Peyer's patch (tissue), 4 donors: ENCODE measurements at places on chromosomes 5 and 9. TPM values are rescaled to one million over a fixed set of nuclear protein-coding genes. Genes with fewer than 3 reads are reported as not detected.

GRCh38 chr5:177972613-177973012 lies 23.4 kb downstream of the PROP1 start:
- no peaks in the 10 kb centered on the region for H3K27me3 ChIP-seq
- no peak overlapping the region for H3K4me3 ChIP-seq
- H3K27ac ChIP-seq: no peak overlapping the region
- no peaks in the 10 kb centered on the region for H3K36me3 ChIP-seq
- no peak for DNase-seq

The EGFL7 gene
- total RNA-seq: 38.8 TPM

The PPP2CA gene
- 128 TPM for total RNA-seq

The PTPRD gene
- total RNA-seq: 125 TPM

GRCh38 chr9:135447126-135447525 lies 32.5 kb upstream of the PPP1R26 start:
- no peaks in the 10 kb centered on the region for H3K4me1 ChIP-seq
- no peaks in the 10 kb centered on the region for H3K36me3 ChIP-seq
- no peak overlapping the region for H3K27ac ChIP-seq
- no peak for DNase-seq
- no peak overlapping the region for H3K4me3 ChIP-seq
- H3K27me3 ChIP-seq: no peaks in the 10 kb centered on the region

DNA sequence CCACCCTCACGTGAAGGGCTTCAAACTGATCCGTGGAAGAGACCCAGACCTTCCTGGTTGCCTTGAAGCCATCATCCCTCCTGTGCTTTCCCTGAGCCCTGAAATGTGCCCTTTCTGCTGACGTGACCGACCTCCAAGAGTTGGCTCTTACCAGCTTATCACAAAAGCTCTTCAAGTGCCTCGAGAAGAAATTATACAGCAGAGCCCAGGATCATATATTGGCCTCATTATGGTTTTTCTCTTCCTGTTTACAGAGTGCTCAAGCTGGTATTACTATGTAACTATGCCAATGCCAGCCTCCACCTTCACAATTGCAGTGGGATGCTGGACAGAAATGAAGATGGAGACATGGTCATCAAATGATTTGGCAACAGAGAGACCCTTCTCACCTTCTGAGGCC lies 66.0 kb downstream of the AOPEP start:
- no peak overlapping the region for H3K4me3 ChIP-seq
- no peaks in the 10 kb centered on the region for H3K36me3 ChIP-seq
- peak overlapping the region; percentile 63 for H3K27ac ChIP-seq
- DNase-seq: no peak
- no peaks in the 10 kb centered on the region for H3K27me3 ChIP-seq
- H3K4me1 ChIP-seq: no peaks in the 10 kb centered on the region

DNA sequence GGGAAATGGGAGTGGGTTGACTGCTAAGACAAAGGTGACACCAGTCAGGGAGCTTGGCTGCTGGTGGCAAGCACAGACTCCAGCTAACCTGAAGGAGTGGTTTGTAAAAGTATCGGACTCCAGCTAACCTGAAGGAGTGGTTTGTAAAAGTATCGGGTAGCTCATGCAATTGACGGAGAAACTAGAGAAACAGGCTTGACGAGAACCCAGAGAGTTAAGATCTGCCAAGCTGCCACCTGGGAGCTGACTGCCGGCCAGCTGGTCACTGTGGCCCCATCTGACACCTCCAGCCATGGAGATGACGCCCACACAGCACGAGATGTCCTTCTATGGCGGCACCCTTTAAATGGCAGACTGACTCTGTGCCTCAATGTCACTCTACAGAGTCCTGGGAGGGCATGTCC lies 28.3 kb upstream of the CRB2 start:
- no peaks in the 10 kb centered on the region for H3K4me1 ChIP-seq
- H3K27ac ChIP-seq: no peak overlapping the region
- DNase-seq: no peak
- H3K36me3 ChIP-seq: no peaks in the 10 kb centered on the region
- no peaks in the 10 kb centered on the region for H3K27me3 ChIP-seq

DNA sequence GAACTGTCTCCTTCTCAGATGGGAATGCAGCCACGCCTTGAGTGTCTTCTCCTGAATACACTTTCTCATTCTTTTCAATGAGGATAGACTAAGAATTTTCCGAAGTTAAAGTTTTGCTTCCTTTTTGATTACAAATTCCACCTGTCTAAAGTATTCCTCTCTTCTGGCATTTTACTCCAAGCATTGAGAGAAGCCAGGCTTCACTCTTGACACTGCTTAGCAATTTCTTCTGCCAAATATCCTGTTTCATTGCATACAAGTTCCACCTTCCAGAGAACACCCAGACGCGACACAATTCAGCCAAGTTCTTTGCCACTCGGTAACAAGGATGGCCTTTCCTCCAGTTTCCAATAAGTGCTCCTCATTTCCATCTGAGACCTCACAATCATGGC lies 35.6 kb upstream of the COL5A1 start:
- no peaks in the 10 kb centered on the region for H3K36me3 ChIP-seq
- no peak overlapping the region for H3K4me3 ChIP-seq
- no peaks in the 10 kb centered on the region for H3K4me1 ChIP-seq
- no peak overlapping the region for H3K27ac ChIP-seq
- H3K27me3 ChIP-seq: no peaks in the 10 kb centered on the region
- no peak for DNase-seq

The PCDHB2 gene
- total RNA-seq: 0.35 TPM

DNA sequence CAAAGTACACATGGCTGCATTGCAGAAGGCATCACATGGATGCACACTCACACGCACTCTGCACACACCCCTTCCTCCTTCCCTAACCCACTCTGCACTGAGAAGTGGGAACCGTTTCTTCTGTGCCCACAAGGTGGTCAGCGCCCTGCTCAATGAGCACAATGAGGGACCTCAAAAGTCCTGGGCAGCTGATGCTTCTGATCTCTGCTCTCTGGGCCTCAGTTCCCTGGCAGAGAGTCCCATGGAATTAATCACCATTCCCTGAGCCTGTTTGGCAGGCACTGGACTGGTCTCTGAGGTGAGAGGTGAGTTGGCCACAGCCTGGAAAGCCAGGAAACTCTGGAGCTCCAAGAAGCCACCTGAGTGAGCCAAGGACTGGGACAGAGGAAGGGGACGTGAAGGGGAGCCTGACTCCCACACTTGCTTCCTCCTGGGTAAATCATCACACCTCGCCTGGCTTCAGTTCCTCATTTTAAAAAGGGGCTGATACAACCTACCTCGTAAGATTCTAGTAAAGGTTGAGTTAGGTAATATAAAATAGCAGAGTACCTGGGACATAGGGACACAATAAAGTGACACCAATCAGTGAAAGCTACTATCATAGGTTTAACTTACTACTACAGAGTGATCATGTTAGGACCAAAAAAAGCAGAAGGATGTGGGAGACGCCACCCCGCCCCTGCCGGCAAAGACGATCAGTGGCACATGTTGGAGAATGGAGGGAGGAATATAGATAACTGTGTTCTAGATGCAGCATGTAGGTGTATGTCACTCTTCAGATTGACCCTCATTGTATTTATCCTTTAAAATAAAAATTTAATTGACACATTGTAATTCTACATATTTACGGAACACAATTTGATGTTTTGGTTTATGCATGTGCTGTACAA lies 21.1 kb upstream of the IGFBPL1 start:
- H3K27ac ChIP-seq: no peak overlapping the region
- no peak for DNase-seq
- no peaks in the 10 kb centered on the region for H3K27me3 ChIP-seq
- H3K4me1 ChIP-seq: no peaks in the 10 kb centered on the region
- H3K36me3 ChIP-seq: no peaks in the 10 kb centered on the region
- no peak overlapping the region for H3K4me3 ChIP-seq

GRCh38 chr9:130444565-130445221 lies at the start of gene ASS1:
TSS of gene ASS1 (plus strand) at chr9:130444961. CDS start at chr9:130452229, 7,268 bp downstream.
- H3K4me3 ChIP-seq: peak within 1 kb of the TSS; percentile 49
- no peaks in the 10 kb centered on the region for H3K36me3 ChIP-seq
- no peaks in the 10 kb centered on the region for H3K27me3 ChIP-seq
- H3K4me1 ChIP-seq: no peaks in the 10 kb centered on the region
- H3K27ac ChIP-seq: peak within 1 kb of the TSS; percentile 81

DNA sequence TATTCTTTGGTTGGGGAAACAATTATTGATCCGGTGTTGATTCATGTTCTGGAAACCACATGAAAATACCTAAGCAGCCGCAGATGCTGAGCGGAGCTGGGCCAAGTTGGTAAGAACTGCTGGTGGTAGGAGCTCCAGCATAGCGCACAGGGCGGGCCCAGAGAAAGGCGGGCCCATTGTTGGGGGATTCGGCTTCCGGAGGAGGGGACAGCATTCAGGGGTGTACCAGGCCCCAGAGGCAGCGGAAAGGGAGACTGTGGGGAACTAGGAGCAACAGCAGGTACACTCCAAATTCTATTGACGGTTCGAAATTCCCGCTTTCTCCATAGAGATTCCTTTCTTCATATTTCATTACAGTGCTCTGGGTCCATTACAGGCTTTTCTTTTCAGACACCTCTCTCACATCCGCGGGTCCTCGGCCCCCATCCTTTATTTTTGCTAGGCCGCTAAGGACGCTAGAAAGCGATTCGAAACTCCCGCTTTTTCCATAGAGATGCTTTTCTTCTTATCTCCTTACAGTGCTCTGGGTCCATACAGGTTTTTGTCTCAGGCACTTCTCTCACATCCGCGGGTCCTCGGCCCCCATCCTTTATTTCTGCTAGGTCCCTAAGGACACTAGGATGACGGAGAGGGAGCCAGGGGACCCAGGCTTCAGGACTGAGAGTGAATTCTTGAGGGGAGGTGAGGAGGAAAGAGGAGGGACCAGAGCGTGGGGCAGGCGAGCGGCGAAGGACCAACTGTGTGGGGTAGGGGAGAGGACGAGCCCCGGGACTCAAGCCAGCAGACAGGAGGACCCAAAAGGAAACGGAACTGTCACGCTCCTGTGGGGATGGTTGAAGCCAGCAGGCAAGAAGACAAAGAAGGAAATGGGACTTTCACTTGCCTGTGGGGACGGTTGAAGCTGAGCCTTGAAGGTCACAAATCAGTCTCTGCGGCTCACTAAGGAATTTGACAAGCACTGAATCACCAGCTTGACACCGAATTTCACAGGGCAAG lies at the start of gene CCDC152:
CCDC152 (plus strand) TSS at position 213 of the 996 bp plus-strand sequence. CDS start 2,304 bp downstream, outside the sequence.
- no peak within 1 kb of the TSS for H3K27ac ChIP-seq
- H3K27me3 ChIP-seq: no peaks in the 10 kb centered on the region
- DNase-seq: no peak
- peak within 1 kb of the TSS; percentile 1 for H3K4me3 ChIP-seq
- no peaks in the 10 kb centered on the region for H3K4me1 ChIP-seq

DNA sequence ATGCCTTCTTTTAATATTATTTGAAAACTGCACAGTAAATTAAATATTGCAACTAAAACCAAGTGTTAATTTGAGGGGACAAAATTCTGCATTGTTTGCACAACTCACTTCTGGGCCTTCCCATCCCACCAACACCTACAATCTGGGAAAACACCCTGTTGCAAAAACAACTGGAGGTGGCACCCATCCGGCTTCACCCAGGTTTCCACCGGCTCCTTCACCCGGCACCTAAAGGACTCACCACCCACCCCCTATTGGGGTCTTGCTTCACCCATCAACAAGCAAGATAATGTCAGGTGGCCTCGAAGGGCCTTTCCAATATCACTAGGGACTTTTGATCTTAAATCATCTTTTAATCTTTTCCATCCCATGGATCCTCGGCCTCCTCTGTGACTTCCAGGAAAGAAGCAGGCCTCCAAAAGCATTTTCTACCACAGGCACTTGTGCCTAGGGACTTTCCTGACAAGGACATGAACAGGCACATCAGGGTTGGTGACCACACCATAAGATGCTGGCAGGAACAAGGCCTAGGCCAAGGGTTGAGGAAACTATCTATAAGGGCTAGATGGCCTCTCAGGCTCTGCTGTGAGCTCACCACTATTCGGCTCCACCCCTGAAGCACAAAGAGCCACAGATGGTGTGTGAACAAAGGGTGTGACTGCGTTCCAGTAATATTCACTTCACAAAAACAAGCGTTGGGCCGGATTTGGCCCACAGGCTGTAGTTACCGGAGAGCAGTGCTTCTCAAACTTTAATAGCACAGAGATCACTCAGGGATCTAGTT lies 205.1 kb downstream of the AUH start:
- H3K4me1 ChIP-seq: no peaks in the 10 kb centered on the region
- H3K27ac ChIP-seq: no peak overlapping the region
- no peak overlapping the region for H3K4me3 ChIP-seq
- DNase-seq: no peak
- no peaks in the 10 kb centered on the region for H3K27me3 ChIP-seq

DNA sequence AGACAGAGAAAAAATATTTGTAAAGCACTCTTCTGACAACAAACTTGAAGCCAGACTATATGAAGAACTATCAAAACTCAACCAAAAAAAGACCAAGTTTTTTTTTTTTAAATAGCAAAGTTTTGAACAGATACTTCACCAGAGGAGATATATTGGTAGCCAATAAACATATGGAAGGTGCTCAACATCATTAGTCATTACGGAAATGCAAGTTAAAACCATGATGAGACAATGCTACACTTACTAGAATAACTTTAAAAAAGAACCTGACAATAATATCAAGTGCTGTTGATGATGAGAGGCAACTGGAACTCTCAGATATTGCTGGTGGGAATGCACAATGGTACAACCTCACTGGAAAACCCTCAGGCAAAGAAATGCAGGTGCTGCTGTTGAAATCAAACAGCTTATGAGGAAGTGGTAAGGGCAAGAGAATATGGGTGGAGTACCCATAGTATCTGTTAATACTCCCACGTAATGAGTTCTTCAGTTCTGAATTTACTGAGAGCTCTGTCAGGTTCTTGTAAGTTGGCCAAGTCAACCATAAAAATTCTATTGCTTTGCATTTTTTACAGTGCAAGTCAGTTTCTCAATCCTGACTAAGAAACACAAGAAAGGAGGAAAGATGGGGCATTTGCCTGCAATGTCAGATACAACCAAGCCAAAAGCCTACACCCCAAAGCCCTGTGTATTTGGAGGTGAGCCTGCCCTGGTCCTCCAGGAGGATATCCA lies 87.3 kb upstream of the GNAQ start:
- H3K4me3 ChIP-seq: no peak overlapping the region
- H3K4me1 ChIP-seq: peaks cover 5% of the 10 kb centered on the region
- no peak for DNase-seq
- no peaks in the 10 kb centered on the region for H3K27me3 ChIP-seq
- no peak overlapping the region for H3K27ac ChIP-seq

The ANKRD20A1 gene
- total RNA-seq: 7.9 TPM

DNA sequence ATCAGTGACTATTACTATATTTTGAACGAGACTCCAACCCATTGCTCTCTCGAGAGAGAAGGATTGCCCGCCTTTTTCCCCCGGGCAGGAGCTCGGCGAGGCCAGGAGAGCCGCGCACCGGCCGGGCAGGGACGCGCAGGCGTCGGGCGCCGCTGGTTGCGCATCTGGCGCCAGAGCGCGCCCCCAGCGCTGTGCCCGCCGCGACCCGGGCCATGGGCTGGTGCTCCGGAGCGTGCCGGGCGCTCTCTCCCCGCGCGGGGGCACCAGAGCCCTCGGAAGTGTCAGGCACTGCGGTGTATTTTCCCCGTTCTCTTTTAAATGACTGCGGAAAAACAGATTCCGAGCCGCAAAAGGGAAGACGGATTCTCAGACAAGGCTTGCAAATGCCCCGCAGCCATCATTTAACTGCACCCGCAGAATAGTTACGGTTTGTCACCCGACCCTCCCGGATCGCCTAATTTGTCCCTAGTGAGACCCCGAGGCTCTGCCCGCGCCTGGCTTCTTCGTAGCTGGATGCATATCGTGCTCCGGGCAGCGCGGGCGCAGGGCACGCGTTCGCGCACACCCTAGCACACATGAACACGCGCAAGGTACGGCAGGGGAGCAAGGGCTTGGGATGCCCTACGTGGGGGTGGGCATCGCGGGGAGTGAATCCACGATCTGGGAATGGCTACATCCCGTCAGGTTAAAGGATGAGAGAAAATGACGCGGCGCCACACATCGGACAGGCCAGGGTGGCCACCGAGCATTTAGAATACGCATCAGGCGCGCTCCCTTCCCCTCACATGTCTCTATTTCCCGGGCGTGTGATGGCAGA lies 1.1 kb upstream of the NTRK2 start:
- peak; percentile 60 for DNase-seq
- H3K36me3 ChIP-seq: no peaks in the 10 kb centered on the region
- no peak overlapping the region for H3K27ac ChIP-seq
- H3K4me3 ChIP-seq: peak overlapping the region; percentile 44
- no peaks in the 10 kb centered on the region for H3K4me1 ChIP-seq

The SPATA9 gene
- not detected for total RNA-seq
